ENCODE measurements at places on chromosomes 16 and 17.

GRCh38 chr17:73910206-73910605 is 266.0 kb upstream of the SDK2 start:
- peak; percentile 47 for DNase-seq

- peak; percentile 98 for DNase-seq
These were observed 804 bp downstream of the TGFB1I1 start for GRCh38 chr16:31472709-31473203.

DNA sequence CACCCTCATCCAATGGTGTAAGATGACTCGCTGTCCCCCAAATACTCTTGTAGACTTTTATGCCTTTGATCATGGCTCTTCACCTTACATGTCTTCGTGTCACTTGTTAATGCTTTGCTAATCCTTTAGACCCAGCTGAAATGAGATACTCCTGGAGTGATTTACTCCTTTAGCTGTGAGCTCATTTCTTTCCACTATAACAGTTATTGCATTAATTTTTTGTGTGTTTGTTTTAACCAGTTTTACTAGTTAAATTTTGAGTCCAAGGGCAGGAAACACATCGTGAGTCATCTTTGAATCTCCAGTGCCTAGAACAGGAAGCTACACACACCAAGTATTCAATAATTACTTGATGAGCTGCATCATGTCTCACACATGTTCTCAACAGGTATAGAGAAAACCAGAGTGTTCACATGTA is 6.5 kb upstream of the CTCF start:
- no peak for DNase-seq

GRCh38 chr16:88007321-88007731 is 56.1 kb downstream of the BANP start:
- DNase-seq: no peak

DNA sequence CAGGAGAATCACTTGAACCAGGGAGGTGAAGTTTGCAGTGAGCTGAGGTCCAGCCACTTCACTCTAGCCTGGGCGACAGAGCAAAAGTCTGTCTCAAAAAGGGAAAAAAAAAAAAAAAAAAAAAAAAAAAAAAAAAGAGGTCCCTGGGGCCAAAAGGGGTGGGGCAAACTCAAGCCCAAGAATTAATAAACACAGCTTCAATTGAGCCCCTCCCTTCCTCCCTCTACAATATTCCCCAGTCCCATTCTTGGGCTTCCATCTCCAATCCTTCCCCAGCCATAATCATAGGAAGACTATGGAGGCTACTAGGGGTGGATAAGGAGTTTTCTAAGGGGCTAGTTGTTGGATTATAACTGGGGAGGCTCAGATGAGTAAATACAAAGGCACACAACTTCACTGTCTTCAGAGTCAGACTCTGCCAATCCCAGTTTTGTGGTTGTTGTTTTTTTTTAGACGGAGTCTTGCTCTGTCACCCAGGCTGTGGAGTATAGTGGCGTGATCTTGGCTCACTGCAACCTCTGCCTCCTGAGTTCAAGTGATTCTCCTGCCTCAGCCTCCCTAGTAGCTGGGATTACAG is 9.5 kb downstream of the CAVIN1 start:
- no peak for DNase-seq

- DNase-seq: no peak
These were observed 64.8 kb downstream of the VAT1L start for GRCh38 chr16:77853161-77853560.

GRCh38 chr17:57197466-57198071 is 58.8 kb upstream of the MSI2 start:
- DNase-seq: no peak

GRCh38 chr17:49746791-49747490 is 17.0 kb downstream of the FAM117A start:
- no peak for DNase-seq

GRCh38 chr17:33017366-33017765 is 25.7 kb downstream of the SPACA3 start:
- DNase-seq: no peak

DNA sequence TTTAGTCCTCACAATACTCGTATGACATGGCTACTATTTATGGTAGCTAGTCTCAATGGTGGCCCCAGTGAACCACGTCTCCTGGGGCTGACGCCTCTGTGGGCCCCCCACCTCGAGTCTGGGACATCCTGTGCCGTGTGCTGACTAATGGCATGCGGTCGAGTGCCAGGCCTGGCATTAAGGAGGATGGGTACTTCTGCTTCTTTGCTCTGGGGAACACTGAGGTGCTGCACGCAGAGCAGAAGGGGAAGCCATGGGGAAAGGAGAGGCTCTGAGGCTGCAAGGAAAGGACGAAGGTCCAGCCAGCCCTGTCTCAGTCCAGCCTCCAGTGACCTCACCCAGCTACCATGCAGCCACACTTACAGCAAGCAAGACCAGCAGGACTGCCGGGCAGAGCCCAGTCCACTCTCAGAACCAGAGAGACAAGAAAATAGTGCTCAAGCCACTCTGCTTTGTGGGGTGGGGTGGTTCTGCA is 5.7 kb upstream of the MPRIP start:
- no peak for DNase-seq

GRCh38 chr17:27540318-27541101 is 84.3 kb downstream of the KSR1 start:
- peak; percentile 93 for DNase-seq

- no peak for DNase-seq
These were observed 147.8 kb downstream of the NTN1 start for GRCh38 chr17:9169116-9169515.

GRCh38 chr17:78230996-78231935 is at the start of gene TMEM235:
Gene TMEM235, plus strand, starts transcription at chr17:78231631. Its CDS starts 393 bp downstream, at chr17:78232024.
- DNase-seq: no peak

DNA sequence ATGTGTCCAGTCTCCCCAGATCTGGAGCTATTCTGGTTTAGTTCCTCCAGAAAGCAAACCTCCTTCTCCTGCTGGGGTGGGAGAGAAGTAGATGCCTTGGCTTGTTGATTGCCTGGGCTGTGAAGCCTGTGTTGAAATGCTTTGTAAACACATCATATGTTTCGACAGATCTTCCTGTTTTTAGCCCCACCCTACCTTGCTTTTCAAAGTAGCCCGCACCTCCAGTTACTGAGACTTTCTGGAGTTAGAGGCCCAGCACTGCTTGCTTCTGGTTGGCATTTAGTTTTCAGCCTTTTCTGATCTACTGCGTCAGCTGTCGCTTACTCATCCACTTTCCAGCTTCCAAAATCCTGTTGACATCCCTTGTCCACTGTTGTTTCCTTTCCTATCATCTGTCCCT is 17.9 kb upstream of the NDEL1 start:
- no peak for DNase-seq

DNA sequence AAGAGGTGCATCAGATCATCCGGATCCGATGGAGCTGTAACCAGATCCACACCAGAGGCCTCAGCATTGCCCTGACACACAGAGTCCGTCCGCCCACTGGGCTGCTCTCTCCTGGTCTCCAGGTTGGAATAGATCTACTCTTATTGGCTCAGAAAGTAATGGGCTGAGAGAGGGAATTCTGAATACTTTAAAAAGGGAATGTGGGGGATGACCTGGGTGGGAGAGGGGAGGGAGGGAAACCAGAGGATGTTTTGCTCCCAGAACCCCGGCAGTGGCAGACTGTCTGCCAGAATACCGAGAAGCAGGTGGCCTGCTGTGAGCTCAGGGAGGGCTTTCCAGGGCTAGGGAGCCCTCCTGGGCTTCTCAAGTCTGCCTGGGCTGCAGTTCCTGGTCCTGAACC is 126.5 kb downstream of the ENGASE start:
- DNase-seq: no peak

GRCh38 chr17:11643851-11644250 is 45.6 kb downstream of the DNAH9 start:
- DNase-seq: no peak

DNA sequence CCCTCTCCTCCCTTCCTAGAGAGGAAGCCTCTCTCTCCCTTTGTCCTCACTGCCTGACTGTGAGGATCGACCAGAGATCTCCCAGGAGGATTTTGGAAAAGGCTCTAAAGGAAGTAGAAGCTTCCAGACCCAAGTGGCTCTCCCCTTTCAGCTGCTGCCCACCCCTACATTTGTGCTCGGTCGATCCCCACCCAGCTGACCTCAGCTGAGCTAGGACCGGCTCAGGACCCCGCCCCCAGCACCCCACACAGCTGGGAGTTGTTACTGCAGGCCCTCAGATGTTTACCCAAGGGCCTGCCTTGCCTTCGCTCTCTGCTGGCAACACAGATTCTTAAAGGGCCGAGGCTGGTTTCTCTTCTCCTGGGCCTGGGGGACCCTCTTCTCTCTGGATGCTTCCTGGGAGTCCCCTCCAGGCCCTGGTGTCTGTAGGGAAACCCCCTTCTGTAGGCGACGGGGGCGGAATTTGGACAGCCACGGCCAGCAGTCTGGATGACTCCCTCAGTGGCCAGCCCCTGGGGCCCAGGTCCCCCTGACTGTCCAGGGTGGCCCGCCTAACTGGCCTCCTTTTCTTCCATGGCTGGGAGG is 26.9 kb upstream of the TIMP2 start:
- no peak for DNase-seq

DNA sequence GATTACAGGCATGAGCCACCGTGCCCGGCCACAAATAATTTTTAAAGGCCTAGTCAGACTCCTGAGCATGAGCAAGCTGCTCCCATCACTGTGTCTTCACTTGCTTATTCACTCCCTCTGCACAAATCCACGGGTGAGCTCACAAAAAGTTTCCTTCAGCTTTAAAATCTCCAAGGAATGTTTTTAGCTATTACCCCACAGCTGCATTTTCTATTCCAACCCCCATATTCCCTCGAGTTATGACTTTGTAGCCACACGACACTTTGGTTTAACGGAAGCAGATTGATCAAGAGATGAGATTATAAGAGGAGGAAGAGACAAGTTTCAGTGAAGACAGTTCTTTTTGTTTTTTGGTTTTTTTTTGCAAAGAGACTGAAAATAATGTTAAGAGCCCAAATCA is 49.1 kb upstream of the SLC25A19 start:
- DNase-seq: no peak

GRCh38 chr17:27585153-27585681 is 45.8 kb upstream of the LGALS9 start:
- no peak for DNase-seq

- no peak for DNase-seq
These were observed 116.0 kb downstream of the SALL1 start for GRCh38 chr16:51035110-51035498.

DNA sequence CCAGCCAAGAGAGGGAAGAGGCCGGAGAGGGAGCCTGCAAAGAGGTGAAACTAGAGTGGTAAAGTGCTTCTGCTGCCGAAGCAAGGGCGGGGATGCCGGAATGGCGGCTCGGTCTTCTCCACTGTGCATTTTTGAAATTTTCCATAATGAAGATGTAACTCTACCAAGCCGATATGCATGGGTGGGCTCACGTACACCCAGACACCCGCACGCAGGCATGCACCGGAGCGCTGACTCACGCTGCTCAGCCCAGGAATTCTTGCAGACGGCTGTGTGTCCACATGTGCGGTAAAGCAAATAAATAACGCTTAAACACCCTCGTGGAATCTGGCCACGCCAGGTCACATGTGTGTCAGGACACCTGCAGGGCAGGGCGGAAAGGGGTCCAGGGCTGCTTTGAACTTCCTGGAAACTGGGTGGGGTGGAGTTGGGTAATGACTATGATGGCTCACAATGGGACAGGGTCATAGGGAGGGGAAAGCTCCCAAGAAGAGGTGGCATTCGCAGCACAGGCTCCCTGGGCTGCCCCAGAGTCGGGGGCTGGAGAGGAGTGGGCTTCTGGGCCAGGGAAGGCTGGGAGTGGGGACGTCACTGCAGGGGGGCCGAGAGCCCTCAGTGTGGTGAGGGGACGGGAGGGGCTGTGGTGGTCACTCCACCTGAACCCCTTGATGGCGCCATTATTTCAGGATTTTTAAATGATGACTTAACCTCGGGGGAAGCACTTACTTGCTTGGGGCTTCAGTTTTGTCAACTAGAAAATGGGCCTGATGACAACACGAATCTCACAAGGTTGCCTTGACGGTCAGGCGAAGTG is 265.5 kb downstream of the PARN start:
- DNase-seq: no peak

DNA sequence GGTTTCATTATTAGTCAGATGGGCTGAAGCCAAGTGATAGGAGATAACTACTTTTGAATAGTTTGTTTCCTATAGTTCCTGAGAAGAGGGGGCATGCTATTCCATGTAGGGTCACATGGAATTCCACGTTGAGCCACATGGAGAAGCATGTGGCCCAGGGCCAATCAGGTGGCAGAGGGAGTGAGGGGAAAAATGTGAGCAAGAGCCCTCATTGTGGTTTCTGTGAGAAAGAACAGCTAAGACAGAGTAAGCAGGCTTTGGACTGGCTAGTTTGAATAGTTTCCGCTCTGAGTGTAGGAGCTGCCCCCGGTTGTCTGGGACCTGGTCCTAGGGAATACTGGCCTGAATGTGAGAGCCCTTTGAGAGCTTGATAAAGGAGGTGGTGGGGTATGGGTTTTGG is 69.9 kb upstream of the CNTNAP4 start:
- no peak for DNase-seq

DNA sequence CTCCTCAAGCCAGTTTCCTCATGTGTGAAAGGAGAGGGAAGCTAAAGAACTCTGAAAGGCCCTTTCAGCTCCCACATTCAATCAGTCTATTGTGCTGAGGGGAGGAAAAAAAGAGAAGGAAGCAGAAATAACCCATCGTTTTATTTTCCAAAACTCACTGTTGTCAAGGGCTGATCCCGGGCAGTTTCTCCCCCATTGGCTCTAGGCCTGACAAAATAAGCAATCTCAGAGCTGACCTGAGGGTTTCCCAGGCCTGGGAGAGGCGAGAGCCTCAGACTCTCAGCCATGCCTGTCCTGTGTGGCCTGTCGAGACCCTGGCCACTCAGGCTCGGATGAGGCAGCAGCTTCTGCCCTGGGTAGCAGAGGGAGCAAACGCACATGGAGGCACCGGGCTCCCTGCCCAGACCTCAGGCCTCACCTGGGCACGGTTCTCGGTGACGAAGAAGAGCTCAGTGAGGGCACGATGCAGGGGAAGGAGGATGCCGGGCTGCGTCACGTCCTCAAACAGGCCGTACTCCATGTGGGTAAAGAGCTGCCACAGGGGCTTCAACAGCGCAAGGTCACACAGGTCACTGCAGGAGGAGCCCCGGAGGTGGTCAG is 45.0 kb upstream of the ATP2A3 start:
- no peak for DNase-seq

DNA sequence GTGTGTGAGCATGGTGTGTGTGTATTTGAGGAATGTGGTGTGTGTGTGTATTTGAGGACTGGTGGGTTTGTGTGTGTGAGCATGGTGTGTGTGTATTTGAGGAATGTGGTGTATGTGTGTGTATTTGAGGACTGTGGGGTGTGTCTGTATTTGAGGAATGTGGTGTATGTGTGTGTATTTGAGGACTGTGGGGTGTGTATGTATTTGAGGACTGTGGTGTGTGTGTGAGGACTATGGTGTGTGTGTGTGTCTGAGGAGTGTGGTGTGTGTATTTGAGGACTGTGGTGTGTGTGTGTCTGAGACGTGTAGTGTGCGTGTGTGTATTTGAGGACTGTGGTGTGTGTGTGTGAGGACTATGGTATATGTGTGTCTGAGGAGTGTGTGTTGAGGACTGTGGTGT is 18.0 kb upstream of the CACNG1 start:
- DNase-seq: no peak
